ENCODE measurements at places on chromosomes 5 and 9.

GRCh38 chr5:59745415-59745863, 148.1 kb downstream of the PDE4D start:
- DNase-seq: no peak

DNA sequence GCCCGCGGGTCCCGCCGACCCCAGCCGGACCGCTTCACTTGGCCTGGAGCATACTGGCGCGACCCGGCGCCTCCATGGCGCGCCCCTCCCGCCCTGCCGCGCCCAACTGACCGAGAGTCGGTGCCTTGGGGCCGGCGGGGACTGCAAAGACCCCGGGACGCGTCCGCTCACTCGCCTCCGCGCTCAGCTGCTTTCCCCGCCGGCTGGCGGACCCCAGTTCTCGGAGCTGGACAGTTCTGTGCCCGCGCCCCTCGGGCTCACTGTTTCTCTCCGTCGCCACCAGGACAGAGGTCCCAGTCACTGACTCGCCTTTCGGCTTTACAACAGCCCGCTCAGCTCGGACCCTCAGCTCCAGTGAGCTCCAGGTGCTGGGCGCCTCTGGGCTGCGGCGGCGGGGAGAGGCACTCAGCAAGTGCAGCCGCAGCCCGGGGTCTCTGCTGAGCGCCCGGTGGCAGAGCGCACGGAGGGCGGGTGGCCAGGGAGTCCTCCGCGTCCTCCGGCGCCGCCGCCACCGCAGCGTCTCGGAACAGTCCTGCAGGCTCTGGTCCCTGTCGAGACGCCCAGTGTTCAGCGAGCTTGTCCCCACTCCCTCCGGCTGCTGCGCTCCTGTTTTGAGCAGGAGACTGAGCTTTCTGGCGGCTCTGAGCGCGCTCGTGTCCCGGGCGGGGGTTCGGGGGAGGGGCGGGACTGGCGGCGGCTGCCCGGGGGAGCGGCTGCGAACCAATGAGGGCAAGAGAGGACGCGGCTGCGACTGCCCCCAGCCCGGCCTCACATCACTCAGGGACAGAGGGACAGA, at the start of gene SMIM32:
SMIM32 (minus strand) TSS at position 637 of the 796 bp plus-strand sequence. CDS start 638 bp downstream, outside the sequence.
- DNase-seq: no peak

GRCh38 chr9:98905015-98905414, 38.7 kb upstream of the COL15A1 start:
- no peak for DNase-seq

DNA sequence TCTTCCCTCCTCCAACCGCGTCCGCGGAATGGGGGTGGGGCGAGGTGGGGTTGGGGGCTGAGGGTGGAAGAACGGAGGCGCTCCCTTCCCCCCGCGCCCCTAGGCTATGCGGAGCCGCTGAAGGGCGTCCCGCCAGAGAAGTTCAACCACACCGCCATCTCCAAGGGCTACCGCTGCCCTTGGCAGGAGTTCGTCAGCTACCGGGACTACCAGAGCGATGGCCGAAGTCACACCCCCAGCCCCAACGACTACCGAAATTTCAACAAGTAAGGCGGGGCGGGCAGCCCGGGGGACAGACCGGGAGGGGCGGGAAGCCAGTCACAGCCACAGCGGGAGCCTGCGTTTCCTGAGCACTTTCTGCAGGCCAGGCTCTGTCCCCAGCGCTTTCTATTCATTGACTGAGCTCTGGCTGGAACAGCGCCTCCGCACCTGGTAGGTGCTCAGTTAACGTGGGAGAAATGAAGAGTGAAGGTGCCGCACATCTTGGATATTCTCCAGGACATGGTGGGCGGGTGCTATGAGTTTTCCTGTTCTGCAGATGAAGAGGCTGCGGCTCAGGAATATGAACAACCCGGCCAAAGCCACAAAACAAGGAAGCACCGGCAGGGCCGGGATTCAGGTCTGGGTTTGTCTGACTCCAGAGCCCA, 11.3 kb downstream of the MYOZ3 start:
- no peak for DNase-seq

DNA sequence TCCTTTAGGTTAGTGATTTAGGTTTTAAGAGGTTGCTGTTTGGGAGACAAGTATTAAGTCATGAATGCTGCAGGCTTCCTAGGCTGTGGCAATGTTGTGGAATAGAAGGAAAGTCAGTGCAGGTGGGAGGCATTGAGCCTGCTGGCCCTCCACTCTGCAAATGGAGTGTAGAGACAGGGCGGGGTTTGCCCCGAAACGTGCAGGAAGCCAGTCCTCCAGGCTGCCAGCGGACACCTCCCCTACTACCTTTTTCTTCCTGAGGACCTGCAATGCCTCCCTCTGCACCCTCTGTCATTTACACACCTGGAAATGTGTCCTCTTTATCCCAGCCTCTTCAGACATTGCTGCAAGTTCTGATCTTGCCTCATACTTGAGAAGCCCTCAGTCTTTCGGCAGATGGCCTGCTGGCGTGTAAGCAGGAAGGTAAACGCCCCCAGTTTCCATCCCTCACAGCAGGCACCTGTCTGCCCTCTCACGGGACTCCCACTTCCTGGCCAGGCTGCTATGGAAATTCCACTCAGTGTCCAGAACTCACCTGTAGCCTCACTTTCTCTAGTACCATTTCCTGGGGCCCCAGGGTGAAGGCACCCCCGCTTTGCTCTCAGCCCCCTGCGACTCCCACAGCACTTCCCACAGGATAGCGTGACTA, 81.6 kb upstream of the BOD1 start:
- DNase-seq: no peak

All from NCI-H2171 (cell line).